Activated T-cell treated with anti-CD3 and anti-CD28 coated beads for 1 hour (primary cell): ENCODE measurements at places on chromosomes 2 and 18.

DNA sequence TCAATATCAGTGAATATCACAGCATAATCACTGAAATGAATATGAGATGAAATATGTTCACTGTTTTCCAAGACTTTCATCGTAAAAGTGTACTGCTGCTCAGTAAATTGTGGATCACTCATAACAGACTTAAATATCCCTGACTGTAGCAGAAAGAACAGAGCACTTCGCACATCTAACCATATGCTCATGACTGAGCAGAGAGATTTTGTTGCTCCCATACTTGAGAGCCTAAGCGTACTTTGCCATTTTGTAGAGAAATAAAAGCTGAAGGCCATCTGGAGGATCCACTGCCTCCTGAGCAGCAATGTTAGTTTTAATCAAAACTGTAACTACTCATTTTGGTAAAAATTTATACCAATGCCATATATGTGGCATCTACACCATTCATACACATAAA, 243.5 kb downstream of the STK39 start:
- no peak for DNase-seq

- DNase-seq, result no peak
Measured at GRCh38 chr2:220521551-220521950, 894.1 kb downstream of the SLC4A3 start.

- no peak for DNase-seq
Measured at GRCh38 chr18:75582406-75582821, 154.9 kb upstream of the SMIM21 start.

- DNase-seq, result no peak
Measured at GRCh38 chr2:223459328-223459939, 142.7 kb downstream of the SCG2 start.

GRCh38 chr2:30978044-30978443, 160.2 kb downstream of the GALNT14 start:
- no peak for DNase-seq

DNA sequence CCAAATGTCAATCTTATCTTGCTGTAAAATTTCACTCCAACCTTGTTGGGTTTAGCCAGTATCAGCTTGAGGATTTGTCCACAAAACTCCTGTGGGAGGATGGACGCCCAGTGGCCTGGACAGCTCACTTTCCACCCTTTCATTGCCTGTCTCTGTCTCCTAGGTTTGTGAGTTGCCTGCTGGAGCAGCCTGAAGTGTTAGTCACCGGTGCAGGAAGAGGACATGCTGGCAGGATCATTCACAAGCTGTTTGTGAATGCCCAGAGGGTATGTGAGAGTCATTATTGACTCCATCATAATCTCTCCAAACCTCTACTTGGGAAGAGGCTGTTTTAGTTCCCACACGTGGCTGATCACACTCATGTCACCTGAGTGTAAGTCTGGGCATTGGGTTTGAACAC, 112.3 kb downstream of the RAB3GAP1 start:
- DNase-seq, result no peak

DNA sequence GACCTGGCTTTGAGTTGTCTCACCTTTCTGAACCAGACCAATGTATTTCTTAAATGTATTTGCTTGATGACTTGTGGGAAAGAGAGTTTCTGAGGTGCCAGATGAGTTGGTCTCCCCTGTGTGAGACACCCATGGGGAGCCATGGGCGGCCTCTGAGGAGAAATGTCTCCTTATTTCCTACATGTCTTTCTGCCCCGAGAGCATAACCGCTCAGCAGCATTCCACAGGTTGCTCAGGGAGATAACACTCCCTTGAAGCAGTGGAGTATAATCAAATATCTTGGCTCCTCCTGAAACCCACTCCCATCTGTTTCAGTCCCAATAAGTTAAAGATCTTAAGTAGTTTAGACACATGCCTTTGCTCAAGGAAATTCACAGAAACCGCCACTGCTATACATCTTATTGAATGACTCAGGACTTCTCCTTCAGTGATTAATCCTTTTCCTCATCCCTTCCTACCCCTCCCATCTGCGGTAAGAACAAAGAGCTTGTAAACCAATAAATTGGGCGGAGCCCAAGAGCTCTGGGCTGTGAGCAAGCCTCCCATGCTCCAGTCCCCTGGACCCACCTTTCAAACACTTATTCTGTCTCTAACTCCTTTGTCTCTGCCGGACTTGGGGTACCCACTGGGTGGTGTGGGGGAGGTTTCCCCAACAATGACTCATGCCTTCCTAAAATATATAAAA, 285.5 kb upstream of the LRRTM4 start:
- no peak for DNase-seq

GRCh38 chr18:12658426-12659138, 675 bp upstream of the SPIRE1 start:
- no peak for DNase-seq

DNA sequence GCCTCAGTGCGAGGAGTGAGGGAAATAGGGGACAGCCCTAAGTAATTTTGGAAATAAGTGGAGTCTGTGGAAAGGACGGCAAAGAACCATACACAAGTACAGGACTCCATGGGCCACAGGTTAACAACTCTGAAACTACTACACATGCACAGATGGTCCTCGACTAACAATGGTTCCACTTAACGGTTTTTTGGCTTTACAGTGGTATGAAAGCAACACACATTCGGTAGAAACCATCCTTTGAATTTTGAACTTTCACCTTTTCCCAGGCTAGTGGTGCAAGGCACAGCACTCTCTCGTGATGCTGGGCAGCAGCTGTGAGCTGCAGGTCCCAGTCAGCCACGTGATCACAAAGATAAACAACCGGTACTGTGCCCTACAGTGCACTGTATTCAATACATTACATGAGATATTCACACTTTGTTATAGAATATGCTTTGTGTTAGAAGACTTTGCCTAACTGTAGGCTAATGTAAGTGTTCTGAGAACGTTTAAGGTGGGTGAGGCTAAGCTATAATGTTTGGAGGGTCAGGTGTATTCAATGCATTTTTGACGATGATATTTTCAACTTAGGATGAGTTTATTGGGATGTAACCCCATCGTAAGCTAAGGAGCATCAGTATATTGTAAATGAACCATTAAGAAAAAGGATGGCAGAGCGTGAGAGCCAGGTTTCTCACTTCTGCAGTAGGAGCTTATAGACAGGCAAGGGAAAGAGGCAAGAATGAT, 44.6 kb downstream of the TBC1D8 start:
- no peak for DNase-seq

- no peak for DNase-seq
Measured at GRCh38 chr18:13868501-13869271, 44.7 kb downstream of the MC5R start.

- DNase-seq, result no peak
Measured at GRCh38 chr18:71798986-71799673, 745.0 kb downstream of the CBLN2 start.

DNA sequence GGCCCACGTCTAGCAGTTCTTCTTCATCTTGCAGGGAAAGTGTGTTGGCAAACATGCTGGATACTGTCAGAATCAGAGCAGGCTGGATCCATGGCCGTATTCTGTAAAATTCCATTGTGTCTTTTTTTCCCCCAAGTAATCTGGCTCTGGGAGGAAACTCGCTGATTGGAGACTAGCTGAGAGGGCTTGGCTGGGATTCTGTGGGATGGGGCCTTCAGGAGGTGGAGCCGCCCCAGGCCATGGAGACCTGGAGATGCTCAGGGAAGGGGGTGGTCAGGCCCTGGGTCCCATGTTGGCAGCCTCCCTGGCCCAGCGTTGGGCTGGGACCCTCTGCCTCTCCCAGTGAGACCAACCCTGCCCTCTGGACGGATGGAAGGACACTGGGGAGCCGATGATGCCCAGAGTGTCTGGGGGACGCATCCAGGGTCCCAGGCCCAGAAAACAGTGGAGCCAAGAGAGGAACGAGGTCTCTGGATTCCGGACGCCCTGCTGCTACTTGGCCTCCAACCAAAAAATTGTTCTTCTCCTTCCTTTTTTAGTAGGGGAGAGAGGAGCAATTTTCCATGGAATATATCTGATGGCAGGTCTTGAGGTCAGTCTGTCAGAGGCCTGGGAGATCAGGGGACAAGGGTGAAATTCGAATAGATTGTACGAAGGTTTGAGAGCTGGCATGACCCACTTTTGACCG, 114.5 kb downstream of the AGAP1 start:
- DNase-seq, result no peak

GRCh38 chr18:13429016-13429415, 210.5 kb downstream of the LDLRAD4 start:
- no peak for DNase-seq

DNA sequence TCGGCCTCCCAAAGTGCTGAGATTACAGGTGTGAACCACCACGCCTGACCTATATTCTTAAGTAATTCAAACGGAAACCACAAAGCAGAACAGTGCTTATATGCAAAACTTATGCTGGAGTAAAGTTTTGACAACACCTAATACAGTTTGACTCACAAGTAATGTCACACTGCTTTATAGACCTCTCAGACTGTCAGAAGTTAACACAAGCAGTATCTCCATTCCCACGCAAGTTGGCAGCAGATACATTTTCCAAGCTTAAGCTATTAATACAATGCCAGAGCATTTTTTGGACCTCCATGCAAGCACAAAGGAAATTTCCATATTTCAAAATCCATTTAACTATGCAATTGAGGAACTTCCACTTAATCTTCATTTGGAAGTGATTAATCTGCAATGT, 21.0 kb upstream of the SANBR start:
- DNase-seq, result no peak

DNA sequence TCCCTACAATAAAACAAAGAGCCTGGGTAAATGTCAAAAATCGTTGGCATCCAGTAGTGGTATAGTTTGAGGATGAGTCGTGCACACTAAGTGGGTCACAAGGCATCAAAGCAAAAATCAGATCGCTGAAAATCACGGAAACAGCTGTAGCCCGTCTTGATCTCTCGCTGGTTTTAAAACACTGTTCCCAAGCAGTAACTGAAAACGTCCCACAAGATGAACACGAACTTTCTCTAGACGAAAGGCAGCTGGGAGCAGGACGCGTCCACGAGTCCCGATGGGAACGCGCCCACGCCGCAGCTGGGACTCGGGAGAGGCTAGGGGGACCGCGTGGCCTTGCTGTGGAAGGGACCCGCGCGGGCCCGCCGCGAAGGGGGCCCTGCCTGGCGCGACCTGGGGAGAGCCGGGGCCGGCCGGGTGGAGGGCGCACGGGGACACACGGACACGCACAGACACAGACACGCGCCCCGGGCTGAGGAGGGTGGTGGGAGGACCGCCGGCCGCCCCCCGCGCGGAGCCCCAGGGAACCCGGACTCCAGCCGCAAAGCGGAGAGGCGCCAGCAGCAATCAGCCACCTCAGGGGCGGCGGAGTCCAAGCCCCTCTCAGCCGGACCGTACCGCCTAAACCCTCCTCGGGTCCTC, 651 bp downstream of the STK17B start:
- no peak for DNase-seq
